ENCODE measurements at places on chromosomes 12 and 14.

- DNase-seq = no peak
Measured at GRCh38 chr12:54479421-54479820, 6.0 kb upstream of the GTSF1 start.

DNA sequence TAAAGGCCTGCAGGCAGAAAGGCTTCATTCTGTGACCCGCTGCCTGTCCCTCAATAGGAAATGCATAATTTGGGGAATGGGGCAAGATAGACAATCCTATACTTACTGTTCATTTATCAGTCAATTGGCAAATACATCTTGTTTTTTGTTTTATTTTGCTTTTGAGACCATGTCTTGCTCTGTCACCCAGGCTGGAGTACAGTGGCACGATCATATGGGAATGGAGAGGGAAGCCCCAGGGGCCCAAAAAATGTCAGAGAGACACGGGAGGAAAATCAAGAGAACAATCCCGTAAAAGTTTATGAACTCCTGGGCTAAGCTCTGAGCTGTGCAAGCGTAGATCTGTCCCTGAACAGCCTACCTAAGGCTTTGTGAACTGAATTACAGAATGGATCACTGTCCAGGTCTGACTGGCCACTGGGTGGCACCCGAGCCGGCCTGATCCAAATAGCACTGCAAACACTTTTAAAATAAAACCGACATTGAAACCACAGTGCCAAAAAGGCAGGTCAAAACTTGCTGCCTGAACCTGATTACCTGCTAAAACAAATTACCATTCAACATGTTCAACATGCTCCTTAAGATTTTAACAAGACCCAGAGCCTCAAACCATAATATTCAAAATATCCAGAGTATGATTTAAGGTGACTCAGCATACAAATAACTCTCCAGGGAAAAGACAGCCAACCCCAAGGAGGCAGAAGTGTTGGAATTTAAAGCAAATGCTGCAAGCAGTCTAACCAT is 11.8 kb downstream of the COPS7A start:
- DNase-seq = peak; percentile 34

DNA sequence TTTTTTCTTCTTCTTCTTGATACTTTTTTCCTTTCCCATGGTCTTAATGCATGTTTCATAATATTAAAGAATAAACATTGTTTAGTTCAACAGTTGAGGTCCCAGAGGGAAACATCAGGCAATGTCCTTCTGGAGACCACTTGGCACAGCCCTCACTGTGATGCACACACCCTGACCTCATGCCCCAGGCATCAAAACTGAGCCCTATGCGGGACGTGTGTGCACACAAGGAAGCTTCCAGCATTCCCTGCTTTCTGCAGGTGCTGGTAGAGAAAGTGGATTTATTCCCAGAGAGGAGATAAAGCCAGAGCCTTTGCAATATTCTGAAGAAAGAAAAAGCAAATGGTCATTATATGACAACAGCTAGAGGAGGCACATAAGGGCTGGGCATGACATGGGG is 16.0 kb upstream of the CMKLR1 start:
- DNase-seq = no peak

GRCh38 chr14:89889626-89890025 is 64.9 kb downstream of the EFCAB11 start:
- no peak for DNase-seq

GRCh38 chr14:90759370-90760077 is 56.7 kb downstream of the TTC7B start:
- no peak for DNase-seq

DNA sequence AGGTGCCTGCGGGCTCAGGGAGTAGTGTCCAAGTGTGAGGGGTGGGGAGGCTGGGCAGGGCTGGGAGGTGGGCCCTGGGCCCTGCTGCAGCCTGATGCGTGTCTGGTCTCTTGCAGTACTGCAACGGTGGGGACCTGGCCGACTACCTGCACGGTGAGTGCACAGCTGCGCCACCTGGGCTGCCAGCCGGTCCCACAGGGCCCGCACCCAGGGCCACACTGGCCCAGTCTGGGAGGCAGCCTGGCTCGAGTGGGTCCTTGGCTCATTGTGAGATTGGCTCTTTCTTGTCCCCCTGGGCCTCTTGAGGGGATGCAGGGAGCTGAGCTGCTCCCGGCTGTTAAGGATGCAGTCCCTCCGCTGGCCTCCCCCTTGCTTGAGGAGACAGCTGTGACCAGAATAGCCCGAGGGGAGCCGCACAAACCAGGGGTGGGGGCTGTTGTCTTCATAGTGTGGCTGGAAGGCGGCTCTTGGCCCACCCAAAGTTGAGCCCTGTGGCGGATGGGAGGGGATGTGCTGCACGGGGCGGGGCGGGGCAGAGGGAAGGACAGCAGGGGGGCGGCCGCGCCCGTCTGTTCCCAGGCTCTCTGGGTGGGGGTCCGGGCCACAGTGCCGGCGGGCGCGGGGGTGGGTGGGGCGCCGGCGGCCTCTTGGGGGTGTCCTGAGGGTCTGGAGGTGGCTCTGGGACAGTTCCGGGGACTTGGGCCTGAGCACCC is 13.1 kb downstream of the ULK1 start:
- DNase-seq = no peak

Data from activated T-cell treated with anti-CD3 and anti-CD28 coated beads for 48 hours (primary cell).